ENCODE measurements at places on chromosomes 3 and 15. TPM values are rescaled to one million over a fixed set of nuclear protein-coding genes. Genes with fewer than 3 reads are reported as not detected.

GRCh38 chr15:42193383-42193782 is 14.7 kb downstream of the VPS39 start:
- DNase-seq = no peak

- DNase-seq = no peak
Measured at GRCh38 chr3:192862408-192863090, 55.1 kb downstream of the MB21D2 start.

GRCh38 chr15:69783211-69783610 is 314.5 kb downstream of the TLE3 start:
- no peak for DNase-seq

The FOXB1 gene
- total RNA-seq = not detected

The WDR76 gene
- 5.4 TPM for total RNA-seq

DNA sequence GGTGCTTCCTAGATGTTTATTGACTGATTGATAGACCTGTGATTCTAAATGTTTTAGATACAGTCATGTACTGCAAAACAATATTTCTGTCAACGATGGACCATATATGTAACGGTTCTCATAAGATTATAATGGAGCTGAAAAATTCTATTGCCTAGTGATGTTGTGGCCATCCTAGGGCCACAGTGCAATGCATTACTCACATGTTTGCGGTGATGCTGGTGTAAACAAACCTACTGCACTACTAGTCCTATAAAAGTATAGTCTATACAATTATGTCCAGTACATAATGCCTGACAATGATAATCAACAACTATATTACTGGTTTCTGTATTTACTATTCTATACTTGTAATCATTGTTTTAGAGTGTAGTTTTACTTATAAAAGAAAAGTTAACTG is 46.8 kb downstream of the CHST2 start:
- no peak for DNase-seq

GRCh38 chr15:92955706-92956105 is 55.6 kb downstream of the CHD2 start:
- DNase-seq = no peak
